ENCODE measurements at places on chromosomes 3 and 15. TPM values are rescaled to one million over a fixed set of nuclear protein-coding genes. Genes with fewer than 3 reads are reported as not detected.
A peak's percentile ranks its signal among the peaks of the same experiment; 100 is the strongest.

DNA sequence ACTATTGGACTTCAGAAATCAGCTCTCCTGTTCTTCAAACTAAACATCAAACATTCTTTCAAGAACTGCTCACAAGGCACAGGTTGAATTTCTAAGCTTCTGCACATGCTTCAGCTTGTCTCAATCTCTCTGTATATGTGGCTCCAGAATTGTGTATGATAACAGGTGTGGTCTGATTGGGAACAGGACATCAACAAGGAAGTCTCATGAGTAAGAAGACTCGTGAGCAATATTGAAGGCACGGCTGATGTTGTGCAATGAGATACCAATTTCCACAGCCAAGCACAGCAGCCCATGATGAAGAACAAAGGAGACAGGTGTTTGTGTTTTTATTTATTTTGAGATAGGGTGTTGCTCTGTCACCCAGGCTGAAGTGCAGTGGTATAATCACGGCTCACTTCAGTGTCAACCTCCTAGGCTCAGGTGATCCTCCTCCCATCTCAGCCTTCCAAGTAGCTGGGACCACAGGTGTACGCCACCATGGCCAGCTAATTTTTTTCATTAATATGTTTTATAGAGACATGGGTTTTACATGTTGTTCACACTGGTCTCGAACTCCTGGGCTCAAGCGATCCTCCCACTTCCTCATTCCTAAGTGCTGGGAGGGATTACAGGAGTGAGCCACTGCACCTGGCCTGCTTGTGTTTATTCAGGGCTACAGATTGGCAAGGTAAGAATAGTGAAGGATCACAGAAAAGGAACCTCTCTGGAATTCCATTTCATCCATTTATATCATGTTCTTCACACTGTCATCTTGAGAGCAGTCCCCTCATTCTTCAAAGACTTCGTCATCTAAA lies 32.2 kb upstream of the ABHD17C start:
- H3K27me3 ChIP-seq = no peaks in the 10 kb centered on the region
- DNase-seq = peak; percentile 41
- H3K36me3 ChIP-seq = no peaks in the 10 kb centered on the region

Gene FANCD2
- polyA plus RNA-seq = 14.5 TPM

DNA sequence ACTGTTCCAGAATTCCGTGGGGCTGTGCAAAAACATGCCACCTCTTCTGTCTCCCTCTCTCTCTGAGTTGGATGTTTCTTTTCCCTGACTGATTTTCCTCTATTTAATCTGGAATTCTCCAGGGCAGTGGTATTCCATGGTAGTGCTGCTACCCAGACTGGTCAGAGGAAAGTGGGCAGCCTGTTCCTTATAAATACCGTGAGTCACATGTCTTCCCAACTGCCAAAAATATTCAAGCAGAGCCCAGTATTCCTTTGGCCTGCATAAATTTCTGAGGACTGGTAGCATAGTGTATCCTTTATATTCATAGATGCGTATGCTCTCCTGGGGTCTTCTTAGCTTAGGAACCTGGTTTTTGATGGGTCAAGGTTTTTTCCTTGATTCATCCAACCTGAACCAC lies 40.9 kb downstream of the CEMIP start:
- H3K27me3 ChIP-seq = no peaks in the 10 kb centered on the region
- no peaks in the 10 kb centered on the region for H3K36me3 ChIP-seq

DNA sequence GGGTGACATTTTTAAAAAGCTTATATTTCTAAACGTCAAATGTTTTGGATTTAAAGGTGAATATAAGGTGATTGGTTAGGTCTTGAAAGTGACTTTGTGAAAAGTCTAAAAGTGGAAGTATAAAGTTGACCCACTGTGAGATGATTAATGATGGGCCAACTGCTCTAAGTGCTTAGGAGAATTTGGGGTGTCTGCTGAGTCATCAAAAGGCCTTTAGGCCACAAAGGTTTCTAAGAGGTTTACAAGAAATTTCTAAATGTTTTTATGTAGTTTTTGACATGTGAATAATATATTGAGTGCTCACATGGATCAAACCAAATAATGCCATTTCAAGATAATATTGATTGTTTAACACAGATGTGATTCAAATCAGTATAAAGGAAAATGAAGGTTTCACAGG lies 39.2 kb upstream of the SLC2A2 start:
- no peaks in the 10 kb centered on the region for H3K27me3 ChIP-seq
- DNase-seq = no peak
- no peak overlapping the region for H3K4me3 ChIP-seq
- H3K4me1 ChIP-seq = peaks cover 4% of the 10 kb centered on the region
- H3K36me3 ChIP-seq = peaks cover 13% of the 10 kb centered on the region
